ENCODE measurements at places on chromosomes 6 and 20.

DNA sequence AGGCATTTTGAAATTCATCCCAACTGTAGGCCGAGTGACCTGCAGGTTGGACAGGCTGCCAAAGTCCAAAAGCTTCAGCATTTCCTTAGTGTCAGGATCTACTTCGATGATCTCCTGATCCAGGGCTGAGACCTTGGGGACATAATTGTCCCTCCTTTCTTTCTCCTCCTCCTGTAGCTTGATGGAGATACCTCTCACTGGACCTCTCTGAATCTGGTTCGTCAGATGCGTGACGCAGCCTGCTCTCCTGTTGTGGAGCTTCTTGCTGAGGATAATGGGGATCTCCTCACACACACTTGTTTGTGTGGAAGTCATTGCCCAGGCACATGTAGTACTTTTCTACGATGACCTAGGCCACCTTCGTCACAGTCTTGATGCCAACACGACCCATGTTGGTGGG lies 1.5 kb upstream of the MAS1L start:
- DNase-seq = no peak

DNA sequence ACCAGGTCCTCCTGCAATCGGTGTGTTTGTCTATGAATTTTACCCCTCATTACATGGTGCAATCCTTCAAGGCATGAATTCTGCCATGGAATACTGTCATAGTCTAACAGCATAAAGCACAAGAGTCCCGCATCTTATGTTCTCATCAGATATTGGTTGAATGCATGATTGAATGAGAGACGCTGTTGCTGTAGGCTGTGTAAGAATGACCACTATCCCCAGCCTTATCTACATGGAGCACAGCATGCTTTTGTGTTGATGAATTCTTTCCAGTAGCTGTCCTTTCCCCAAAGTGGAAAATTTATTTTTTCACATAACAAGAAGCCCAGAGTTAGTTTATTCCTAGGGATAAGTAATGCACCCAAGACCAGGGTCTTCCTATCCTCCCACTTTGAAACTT lies 5.6 kb upstream of the TRAM2 start:
- DNase-seq = no peak

GRCh38 chr6:6818078-6818639 lies 229.6 kb downstream of the LY86 start:
- DNase-seq = no peak

GRCh38 chr6:24606200-24606930 lies 39.6 kb downstream of the KIAA0319 start:
- DNase-seq = no peak

All from stimulated activated CD8-positive, alpha-beta memory T cell treated with anti-CD3 and anti-CD28 coated beads, Interleukin-7, amount 100 ng/mL, for 1 hour (primary cell).